Stimulated activated CD4-positive, alpha-beta T cell treated with anti-CD3 and anti-CD28 coated beads, Interleukin-15, amount 100 ng/mL, for 1 hour (primary cell): ENCODE measurements at places on chromosomes 16 and 17.

- DNase-seq = no peak
Measured at GRCh38 chr16:22659933-22660332, 149.2 kb downstream of the NPIPB5 start.

- DNase-seq = no peak
Measured at GRCh38 chr17:82402865-82403264, 15.3 kb upstream of the HEXD start.

DNA sequence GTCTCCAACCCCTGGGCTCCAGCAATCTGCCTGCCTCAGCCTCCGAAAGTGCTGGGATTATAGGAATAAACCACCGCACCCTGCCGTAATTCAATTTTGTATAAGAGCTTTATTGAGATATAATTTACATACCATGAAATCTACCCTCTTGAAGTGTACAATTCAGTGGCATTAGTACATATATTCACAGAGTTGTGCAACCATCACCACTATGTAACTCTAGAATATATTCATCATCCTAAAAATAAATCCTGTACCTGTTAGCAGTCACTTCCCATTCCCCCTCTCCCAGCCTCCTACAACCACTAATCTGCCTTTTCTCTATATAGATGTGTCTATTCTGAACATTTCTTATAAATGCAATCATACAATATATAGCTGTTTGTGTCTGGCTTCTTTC, 26.1 kb downstream of the TOM1L2 start:
- no peak for DNase-seq

GRCh38 chr16:57240851-57241250, 4.2 kb upstream of the ARL2BP start:
- no peak for DNase-seq

GRCh38 chr16:57471209-57471608, 8.7 kb downstream of the POLR2C start:
- DNase-seq = no peak

- no peak for DNase-seq
Measured at GRCh38 chr17:82560802-82561428, 41.4 kb downstream of the FOXK2 start.

DNA sequence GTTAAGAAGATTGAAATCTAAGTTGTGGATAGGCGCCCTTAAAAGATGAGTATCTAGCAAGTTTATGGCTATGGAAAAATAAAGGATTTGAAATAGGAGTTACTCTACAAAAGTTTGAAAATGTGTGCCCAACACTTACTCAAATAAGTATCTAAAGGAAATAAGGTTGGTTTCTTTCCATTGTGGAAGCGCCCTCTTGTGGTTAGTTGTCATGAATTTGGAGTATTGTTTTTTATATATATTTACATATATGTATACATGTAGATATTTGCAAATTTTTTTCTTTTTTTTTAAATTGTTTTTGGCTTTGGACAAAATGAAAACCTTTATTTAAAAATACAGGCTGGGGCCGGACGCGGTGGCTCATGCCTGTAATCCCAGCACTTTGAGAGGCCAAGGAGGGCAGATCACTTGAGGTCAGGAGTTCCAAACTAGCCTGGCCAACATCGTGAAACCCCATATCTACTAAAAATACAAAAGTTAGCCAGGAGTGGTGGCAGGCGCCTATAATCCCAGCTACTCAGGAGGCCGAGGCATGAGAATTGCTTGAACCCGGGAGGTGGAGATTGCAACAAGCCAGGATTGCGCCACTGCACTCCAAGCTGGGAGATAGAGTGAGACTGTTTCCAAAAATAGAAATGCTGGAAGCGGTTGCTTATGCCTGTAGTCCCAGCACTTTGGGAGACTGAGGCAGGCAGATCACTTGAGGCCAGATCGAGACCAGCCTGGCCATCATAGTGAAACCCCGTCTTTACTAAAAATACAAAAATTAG, 24.0 kb upstream of the VPS4A start:
- DNase-seq = no peak

- no peak for DNase-seq
Measured at GRCh38 chr17:31584438-31585279, 193.2 kb downstream of the RAB11FIP4 start.

GRCh38 chr17:21345236-21345635, 30.9 kb upstream of the KCNJ12 start:
- DNase-seq = no peak

DNA sequence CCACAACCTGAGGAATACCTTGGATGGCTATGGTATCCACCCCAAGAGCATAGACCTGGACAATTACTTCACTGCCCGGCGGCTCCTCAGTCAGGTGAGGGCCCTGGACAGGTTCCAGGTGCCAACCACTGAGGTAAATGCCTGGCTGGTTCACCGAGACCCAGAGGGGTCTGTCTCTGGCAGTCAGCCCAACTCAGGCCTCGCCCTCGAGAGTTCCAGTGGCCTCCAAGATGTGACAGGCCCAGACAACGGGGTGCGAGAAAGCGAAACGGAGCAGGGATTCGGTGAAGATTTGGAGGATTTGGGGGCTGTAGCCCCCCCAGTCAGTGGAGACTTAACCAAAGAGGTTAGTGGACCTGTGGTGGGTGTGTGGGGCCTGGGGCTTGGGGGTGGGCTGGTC, 3.1 kb downstream of the NFE2L1 start:
- no peak for DNase-seq

DNA sequence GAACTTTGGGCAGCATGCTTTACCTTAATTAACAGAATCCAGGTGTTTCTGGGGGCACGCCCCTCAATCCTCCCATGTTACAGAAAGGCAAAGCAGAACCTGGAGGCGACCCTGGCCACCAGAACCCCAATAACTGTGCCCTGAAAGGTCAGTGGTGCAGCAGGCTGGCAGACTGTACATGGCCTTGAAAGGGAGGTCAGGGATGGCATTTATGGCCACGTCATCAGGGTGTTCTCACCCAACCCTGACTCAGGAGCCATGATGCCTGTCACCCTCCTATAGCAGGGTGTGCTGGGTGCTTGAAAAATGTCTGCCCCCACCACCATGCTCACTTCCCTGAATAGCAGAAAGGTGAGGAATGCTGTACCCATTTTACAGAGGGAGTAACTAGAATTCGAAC, 177.7 kb downstream of the TMEM132E start:
- DNase-seq = no peak

DNA sequence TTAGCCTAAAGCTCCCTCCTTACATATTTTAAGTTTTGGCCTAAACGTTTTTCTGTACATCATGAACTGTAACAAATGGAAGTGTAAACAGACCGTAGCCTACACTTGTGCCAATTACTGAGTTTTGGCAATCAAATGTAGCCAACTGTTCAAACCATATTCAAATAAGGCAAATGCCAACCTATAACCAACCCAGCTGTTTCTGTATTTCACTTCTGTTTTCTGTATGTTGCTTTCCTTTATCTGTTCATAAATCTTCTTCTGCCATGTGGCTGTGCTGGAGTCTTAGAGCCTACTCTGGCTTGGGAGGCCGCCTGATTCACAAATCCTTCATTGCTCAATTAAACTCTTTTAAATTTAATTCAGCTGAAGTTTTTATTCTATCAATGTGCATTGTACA, 6.9 kb upstream of the C16orf78 start:
- DNase-seq = no peak

DNA sequence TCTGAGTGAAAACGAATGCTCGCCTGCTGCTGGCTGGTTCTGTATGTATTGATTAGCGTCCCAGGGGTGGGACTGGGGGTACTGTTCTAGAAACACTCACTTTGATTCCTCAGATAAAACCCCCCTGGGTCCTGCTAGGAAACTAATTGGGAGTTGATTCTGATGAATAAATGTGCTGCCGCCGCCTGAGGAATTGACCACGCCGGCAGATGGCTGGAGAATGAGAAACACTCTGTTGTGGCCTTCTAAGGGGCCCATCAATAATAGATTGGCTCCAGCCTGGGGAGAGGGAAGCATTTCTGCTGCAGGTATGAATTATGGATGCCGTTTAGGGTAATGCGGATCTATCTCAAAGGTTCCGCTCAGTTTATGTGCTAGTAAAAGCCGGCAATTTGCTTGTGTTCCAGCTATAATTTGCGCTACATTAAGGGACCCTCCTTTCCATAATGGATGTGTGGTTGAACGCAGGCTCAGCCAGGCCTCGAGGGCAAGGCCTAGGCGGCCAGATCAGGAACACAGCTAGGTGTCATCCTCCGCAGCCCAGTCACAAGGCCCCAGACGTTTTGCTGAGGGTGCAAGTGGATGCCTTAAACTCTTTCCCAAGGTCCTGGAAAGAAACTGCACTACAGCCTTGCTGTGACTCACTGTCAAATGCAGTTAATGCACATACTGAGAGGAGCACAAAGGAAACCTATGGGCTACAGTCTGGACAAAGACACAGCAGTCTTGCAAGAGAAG, 132.2 kb upstream of the HS3ST2 start:
- DNase-seq = no peak

DNA sequence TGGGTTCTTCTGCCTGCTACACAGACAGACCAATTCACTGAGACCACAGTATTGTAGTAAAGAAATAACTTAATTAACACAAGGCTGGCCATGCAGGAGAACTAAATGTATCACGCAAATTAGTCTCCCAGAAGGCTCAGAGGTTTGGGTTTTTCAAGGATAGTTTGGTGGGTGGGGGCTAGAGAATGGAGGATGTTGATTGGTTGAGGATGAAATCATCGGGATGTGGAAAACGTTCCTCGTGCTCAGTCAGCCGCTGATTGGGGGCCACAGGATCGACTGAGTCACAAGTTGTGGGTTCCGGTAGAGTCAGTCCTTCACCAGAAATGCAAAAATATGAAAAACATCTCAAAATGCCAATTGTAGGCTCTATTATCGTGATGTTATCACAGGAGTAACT, 18.7 kb downstream of the RHOT1 start:
- no peak for DNase-seq

DNA sequence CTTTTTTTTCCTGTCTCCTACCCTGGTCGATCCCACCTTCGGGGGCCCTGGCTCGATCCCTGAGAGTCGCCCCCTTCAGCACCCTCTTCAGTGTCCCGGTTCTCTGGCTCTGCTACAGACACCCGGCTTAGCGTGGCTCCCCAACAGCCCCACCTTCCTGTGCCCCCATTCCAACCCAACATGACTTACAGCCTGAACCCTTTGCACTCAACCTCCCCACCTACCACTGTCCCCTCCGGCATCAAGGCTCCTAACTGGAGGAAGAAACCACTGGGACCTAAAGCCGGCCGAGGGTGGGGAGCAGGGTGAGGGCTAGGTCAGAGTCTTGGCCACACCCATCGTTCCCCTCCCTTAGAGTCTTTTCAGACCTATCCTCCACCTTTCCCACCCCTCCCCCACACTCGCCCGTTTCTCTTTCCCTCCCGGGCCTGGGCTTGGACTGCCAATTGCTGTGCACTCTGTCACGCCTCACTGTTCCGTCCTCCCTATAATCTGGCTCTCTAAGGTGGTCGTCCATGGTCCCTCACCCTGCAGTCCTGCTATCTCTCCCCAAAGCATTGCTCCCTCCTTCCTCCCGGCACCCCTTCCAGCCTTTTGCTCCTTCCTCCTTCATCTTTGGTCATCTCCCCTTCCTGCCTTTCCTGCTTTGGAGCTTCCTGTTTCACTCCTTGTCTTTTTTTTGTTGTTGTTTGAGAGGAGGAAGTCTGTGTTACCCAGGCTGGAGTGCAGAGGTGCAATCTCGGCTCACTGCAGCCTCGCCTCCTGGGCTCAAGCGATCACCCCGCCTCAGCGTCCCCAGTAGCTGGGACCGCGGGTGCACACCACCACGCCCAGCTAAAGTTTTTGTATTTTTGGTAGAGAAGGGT, 890 bp upstream of the CLDN7 start:
- no peak for DNase-seq

DNA sequence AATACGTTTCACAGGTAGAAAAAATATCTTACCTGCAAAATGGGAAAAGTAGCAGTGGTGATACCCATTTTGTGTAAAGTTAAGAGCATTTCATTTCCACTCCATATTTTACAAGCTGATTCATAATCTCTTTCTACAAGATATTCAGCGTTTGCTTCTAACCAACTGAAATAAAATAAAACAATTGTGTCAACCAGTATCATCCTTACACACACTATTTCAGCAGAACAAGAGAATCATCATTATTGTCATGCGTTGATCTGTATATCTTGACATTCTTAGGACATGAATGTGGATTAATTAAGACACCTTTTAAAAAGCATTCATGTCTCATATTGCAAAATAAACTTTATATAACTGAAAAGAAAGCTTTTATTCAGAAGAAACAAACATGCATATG, 69.8 kb downstream of the BRIP1 start:
- no peak for DNase-seq

- DNase-seq = no peak
Measured at GRCh38 chr17:59899099-59899498, 6.2 kb downstream of the RPS6KB1 start.

- no peak for DNase-seq
Measured at GRCh38 chr16:89828870-89829629, 775 bp downstream of the SPIRE2 start.

- DNase-seq = no peak
Measured at GRCh38 chr17:33112763-33113162, 121.1 kb downstream of the SPACA3 start.

DNA sequence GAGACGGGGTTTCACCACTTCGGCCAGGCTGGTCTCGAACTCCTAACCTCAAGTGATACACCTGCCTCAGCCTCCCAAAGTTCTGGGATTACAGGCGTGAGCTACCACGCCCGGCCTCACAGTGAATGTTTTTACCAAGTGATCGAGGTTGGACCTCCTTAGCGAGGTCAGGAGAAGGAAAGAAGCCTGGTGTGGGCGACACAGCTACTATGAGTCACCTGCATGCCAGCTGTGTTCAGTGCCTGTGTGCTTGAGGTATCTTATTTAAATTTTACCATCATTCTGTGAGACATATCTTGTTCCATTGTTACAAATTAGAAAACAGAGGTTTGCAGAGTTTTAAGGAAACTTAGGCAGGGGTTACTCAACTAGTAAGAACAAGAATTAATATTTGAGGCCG, 174.8 kb upstream of the DYNLRB2 start:
- DNase-seq = no peak

DNA sequence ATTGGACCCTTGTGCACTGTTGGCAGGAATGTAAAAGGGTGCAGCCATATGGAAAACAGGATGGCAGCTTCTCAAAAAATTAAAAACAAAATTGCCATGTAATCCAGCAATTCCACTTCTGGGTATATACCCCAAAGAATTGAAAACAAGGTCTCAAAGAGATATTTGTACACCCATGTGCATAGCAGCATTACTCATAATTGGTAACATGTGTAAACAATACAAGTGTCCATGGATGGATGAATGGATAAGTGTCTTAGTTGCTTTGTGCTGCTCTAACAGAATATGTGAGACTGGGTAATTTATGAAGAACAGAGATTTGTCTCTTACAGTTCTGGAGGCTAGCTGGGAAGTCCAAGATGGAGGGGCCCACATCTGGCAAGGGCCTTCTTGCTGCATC, 3.8 kb upstream of the RUNDC3A start:
- DNase-seq = no peak
